CD4-positive, alpha-beta memory T cell (primary cell): ENCODE measurements at places on chromosomes 4 and X. TPM values are rescaled to one million over a fixed set of nuclear protein-coding genes. Genes with fewer than 3 reads are reported as not detected.

DNA sequence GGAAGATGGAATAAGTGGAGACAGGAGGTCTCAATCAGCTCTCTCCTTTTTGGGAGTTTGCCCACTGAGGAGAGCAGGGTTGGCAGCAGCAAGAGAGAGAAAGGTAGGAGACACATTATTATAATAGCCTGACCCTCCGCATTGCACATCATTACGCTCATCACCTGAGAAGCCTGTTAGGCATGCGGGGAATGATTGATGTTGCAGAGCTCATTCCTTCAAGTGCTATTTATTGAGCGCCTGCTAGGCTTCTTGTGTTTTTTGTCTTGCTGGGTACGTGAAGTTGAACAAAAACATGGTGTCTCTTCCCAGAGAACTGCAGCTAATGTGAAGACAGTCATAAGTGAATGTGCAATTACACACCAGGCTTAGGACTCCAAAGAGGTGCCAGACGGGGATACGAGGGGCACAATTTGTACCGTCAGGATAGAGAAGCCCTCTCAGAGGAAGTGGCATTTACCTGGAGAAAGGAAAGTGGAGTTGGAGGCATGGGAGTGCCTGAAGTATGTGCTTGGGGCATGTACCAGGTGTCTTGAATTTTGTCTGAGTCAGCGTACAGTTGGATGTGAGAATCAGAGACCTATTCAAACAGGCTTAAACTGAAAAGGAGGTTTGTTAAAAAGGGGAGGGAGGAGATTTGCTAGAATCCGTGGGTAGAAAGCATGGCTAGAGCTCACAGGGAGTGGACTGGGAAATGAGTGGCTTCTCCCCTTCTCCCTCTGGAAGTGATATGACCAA, 90.2 kb upstream of the SOD3 start:
- H3K4me1 ChIP-seq: no peaks in the 10 kb centered on the region
- H3K27ac ChIP-seq: no peak overlapping the region
- H3K27me3 ChIP-seq: no peaks in the 10 kb centered on the region
- no peaks in the 10 kb centered on the region for H3K36me3 ChIP-seq
- DNase-seq: no peak
- H3K4me3 ChIP-seq: no peak overlapping the region

DNA sequence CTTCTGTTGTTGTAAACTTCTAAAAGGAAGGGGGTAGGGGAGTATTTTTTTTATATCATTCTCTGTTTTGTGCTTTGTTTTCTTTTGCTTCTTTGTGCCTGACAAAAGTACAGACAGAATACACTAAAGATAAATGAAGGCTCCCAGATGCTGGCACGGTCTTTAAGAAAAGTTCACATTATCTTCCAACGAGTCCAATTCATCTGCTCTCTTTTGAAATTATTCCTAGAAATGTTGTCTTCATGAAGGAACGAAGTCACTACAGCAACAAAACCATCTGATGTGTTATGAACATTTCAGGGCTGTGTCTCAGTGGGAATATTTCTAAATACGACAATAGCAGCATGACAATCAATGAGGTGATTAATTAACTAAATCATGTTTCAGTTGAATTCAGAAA, 813.8 kb upstream of the HTR2C start:
- no peak overlapping the region for H3K27ac ChIP-seq
- H3K4me3 ChIP-seq: no peak overlapping the region
- no peak for DNase-seq
- H3K36me3 ChIP-seq: no peaks in the 10 kb centered on the region
- H3K27me3 ChIP-seq: no peaks in the 10 kb centered on the region

DNA sequence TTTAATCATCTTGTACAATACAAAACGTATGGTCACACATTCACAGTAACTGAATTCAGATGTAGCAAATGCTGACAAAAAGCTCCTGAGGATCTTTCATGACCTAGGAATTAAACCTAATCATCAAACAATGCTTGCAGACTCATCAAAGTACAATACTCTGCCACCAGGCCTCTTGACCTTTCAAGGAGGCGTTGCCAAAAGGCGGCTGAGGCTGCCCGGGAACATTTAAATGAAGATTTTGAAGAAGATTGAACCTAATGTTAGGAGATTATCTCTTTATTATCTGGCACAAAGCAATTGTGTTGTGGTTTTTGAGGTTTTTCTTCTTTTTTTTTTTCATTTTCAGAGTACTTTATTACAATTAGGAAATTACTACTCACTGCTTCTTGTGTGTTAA, 340.5 kb downstream of the GALNTL6 start:
- H3K27me3 ChIP-seq: no peaks in the 10 kb centered on the region
- no peak overlapping the region for H3K27ac ChIP-seq
- H3K36me3 ChIP-seq: no peaks in the 10 kb centered on the region
- DNase-seq: no peak
- no peak overlapping the region for H3K4me3 ChIP-seq

GRCh38 chr4:23717528-23718248, 172.2 kb downstream of the PPARGC1A start:
- DNase-seq: no peak
- H3K4me1 ChIP-seq: no peaks in the 10 kb centered on the region
- no peaks in the 10 kb centered on the region for H3K36me3 ChIP-seq
- H3K4me3 ChIP-seq: no peak overlapping the region
- H3K27me3 ChIP-seq: no peaks in the 10 kb centered on the region
- H3K27ac ChIP-seq: no peak overlapping the region

- H3K4me1 ChIP-seq: no peaks in the 10 kb centered on the region
- H3K27ac ChIP-seq: no peak overlapping the region
- DNase-seq: no peak
- no peaks in the 10 kb centered on the region for H3K36me3 ChIP-seq
Measured at GRCh38 chrX:68072041-68072440, 361.3 kb downstream of the OPHN1 start.

DNA sequence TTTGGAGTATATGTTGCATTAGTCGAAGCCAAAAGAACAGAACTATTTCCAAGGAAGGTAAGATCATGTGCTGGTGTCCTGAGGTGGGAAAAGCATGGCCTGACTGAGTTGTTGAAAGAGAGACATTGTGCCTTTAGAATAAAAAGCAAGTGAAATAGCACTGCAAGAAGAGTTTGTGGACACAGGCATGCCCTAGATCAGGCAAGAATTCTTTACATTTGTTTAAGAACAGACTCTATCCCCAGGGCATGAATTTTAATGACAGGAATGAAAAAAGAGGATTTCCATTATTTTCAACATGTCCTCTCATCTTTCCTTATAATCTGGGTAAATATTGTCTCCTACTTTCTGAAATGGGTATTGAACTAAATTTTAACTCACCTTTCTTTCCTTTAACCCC, 516.2 kb upstream of the GALNT7 start:
- H3K36me3 ChIP-seq: no peaks in the 10 kb centered on the region
- no peak for DNase-seq
- H3K4me1 ChIP-seq: no peaks in the 10 kb centered on the region
- H3K4me3 ChIP-seq: no peak overlapping the region
- H3K27me3 ChIP-seq: no peaks in the 10 kb centered on the region

DNA sequence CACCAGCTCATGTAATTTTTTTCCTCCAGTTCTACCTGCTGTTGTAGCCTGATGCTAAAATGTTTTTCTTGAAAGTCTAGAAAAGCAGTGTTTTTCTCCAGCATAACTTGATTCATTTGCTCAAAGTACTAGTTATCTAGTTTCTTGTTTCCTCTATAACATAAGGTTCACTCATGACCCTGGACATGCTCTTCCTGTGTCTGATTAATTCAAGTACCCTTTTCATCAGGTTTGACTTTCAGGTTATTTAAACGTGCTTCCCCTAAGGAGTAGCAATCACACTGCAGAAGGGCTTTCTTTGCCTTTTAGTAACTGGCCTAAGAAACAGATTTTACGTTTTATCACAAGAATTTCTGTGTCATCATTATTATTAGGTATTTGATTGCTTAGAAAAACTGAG, 66.8 kb upstream of the EGFL6 start:
- H3K4me1 ChIP-seq: no peaks in the 10 kb centered on the region
- H3K36me3 ChIP-seq: no peaks in the 10 kb centered on the region
- no peak overlapping the region for H3K4me3 ChIP-seq
- H3K27me3 ChIP-seq: no peaks in the 10 kb centered on the region
- no peak for DNase-seq

DNA sequence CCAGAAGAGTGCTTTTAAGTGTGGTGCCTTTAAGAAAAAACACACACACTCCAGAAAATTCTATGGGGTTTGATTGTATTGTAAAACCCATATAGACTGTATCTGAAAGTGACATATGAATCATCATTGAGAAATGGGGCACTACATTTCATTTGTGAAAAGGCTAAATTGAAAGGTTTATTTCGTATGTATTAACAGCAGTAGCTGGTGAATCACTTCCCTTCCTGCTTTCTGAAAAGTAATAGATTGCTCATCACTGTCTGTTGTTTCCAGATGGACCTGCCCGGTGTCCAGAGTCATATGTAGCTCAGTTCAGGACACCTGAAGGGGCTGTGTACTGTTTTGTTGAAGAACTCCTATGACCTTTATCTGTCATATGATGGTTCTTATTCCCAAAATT, 28.1 kb upstream of the HPRT1 start:
- H3K4me1 ChIP-seq: no peaks in the 10 kb centered on the region
- no peak overlapping the region for H3K4me3 ChIP-seq
- no peaks in the 10 kb centered on the region for H3K27me3 ChIP-seq
- no peak for DNase-seq
- H3K27ac ChIP-seq: no peak overlapping the region

GRCh38 chr4:123480706-123481418, 84.3 kb downstream of the SPRY1 start:
- no peak overlapping the region for H3K4me3 ChIP-seq
- H3K36me3 ChIP-seq: no peaks in the 10 kb centered on the region

- H3K36me3 ChIP-seq: no peaks in the 10 kb centered on the region
- DNase-seq: no peak
- H3K4me3 ChIP-seq: no peak overlapping the region
- H3K27ac ChIP-seq: no peak overlapping the region
- no peaks in the 10 kb centered on the region for H3K27me3 ChIP-seq
Measured at GRCh38 chrX:10167573-10167972, 10.8 kb downstream of the CLCN4 start.

GRCh38 chrX:43106009-43106408, 328.0 kb upstream of the PPP1R2C start:
- H3K27me3 ChIP-seq: no peaks in the 10 kb centered on the region
- no peak for DNase-seq
- H3K27ac ChIP-seq: no peak overlapping the region
- no peaks in the 10 kb centered on the region for H3K36me3 ChIP-seq
- H3K4me1 ChIP-seq: no peaks in the 10 kb centered on the region
- no peak overlapping the region for H3K4me3 ChIP-seq

DNA sequence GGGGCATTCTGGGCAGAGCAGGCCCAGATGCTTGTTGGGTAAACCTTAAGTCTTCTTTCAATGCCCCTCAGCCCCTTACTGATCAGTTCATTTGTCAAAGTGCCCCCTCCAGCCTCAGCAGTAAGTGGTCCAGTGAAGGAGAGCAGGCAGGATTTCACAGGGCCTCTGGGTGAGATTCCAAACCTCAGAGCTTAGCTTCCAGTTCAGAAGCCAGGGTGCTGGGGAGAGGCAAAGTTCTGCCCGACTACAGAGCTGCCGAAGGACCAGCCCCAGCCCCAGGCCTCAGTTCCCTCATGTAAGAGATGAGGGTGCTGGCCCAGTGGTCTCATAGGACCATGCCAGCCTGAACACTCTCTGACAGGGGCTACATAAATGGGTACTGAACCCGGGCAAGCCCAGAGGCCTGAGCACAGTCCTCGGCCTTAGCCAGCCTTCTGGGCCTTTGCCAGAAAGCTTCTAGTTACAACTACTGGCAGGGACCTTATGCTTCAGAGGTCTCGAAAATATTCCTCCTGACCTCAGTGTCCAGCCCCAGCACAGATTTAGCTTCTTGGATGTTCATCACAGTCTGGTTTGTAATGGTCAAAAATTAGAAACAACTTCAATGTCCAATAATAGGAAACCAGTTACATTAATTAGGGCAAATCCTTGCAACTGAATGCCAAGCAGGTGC, 851 bp upstream of the RIPPLY1 start:
- H3K4me3 ChIP-seq: no peak overlapping the region
- H3K27ac ChIP-seq: no peak overlapping the region
- H3K27me3 ChIP-seq: no peaks in the 10 kb centered on the region
- no peaks in the 10 kb centered on the region for H3K4me1 ChIP-seq

GRCh38 chr4:1988327-1988724, 20.4 kb downstream of the NELFA start:
- no peaks in the 10 kb centered on the region for H3K4me1 ChIP-seq
- peaks cover 42% of the 10 kb centered on the region for H3K36me3 ChIP-seq
- no peaks in the 10 kb centered on the region for H3K27me3 ChIP-seq

- H3K4me1 ChIP-seq: no peaks in the 10 kb centered on the region
- no peaks in the 10 kb centered on the region for H3K27me3 ChIP-seq
- H3K27ac ChIP-seq: no peak overlapping the region
- DNase-seq: no peak
Measured at GRCh38 chr4:36961420-36961819, 283.1 kb upstream of the NWD2 start.

GRCh38 chr4:21769404-21770147, 179.0 kb downstream of the KCNIP4 start:
- no peak overlapping the region for H3K4me3 ChIP-seq
- H3K36me3 ChIP-seq: no peaks in the 10 kb centered on the region
- H3K27me3 ChIP-seq: no peaks in the 10 kb centered on the region

- no peak overlapping the region for H3K27ac ChIP-seq
- peak; percentile 15 for DNase-seq
- H3K36me3 ChIP-seq: no peaks in the 10 kb centered on the region
- H3K4me3 ChIP-seq: no peak overlapping the region
- H3K27me3 ChIP-seq: no peaks in the 10 kb centered on the region
Measured at GRCh38 chrX:152989292-152989658, 4.6 kb downstream of the PNMA5 start.

GRCh38 chrX:103556963-103557612, 28.2 kb upstream of the TCEAL4 start:
- no peaks in the 10 kb centered on the region for H3K27me3 ChIP-seq
- no peak overlapping the region for H3K27ac ChIP-seq
- H3K36me3 ChIP-seq: no peaks in the 10 kb centered on the region
- no peak for DNase-seq

DNA sequence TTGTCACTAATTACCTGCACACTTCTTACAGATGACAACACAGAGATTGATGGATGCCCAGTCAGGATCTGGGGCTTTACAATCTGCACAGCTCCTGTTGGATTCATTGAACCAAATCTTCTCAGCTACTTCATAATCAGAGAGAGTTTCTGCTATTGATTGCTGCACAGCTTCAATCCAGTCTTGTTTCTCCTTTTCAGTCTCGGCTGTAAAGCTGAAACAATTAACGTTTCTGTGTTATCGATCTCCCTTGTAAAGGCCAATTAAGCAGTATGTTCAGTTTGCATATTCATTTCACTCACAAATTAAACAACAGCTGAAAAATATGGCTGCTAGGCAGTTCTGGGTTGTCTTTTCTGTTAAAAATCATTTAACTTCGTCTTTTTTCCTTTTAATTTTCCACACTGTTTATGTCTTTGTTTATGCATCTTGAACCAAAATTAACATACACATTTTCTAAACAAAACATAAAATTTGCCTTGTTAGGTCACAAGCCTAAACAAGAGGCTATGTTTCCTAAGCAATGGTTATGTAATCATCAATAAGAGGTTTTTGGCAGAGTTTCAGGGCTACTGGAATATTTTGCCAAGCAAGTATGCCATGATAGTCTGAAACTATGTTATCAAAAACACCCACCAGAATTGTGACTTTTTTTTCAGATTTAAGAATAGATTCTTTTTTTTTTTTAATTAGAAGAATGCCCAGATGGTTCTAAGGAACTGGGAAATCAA, 79.2 kb downstream of the ARAP2 start:
- peaks cover 9% of the 10 kb centered on the region for H3K36me3 ChIP-seq
- no peaks in the 10 kb centered on the region for H3K4me1 ChIP-seq
- H3K27me3 ChIP-seq: no peaks in the 10 kb centered on the region
- no peak overlapping the region for H3K27ac ChIP-seq
- DNase-seq: no peak

The SCD5 gene
- not detected for total RNA-seq

The MAGEA6 gene
- total RNA-seq: not detected

The KIAA1210 gene
- not detected for total RNA-seq

The CD40LG gene
- total RNA-seq: 68.4 TPM

The MAGEB6 gene
- not detected for total RNA-seq

The CT47B1 gene
- not detected for total RNA-seq

The SUPT20HL1 gene
- total RNA-seq: not detected

The BTK gene
- 1.6 TPM for total RNA-seq
